Endothelial cell (in vitro differentiated cells): ENCODE measurements at places on chromosomes 2 and 18.

- DNase-seq: no peak
Observed at GRCh38 chr2:20488782-20489181, 41.9 kb downstream of the RHOB start.

DNA sequence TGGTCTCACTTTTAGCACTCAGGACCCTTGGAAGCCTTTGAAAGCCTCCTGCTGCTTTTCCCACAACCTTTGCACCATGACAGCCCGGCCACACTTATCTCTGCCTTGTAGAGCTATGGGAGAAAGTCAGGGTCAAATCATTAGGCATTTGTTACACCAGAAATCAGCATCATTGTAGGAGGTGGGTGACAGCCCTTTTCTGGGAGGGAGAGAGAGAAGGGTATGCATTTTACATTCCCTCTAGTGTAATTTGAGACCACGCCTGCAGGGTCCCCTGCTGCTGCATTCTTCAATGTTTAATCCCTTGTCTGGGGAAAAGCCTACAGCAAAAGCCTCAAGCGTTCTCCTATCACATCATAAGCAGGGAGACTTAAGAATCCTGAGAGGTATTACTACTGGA lies 766.8 kb upstream of the FAM98A start:
- peak; percentile 12 for DNase-seq

- peak; percentile 30 for DNase-seq
Observed at GRCh38 chr2:239644011-239644410, 243.2 kb upstream of the HDAC4 start.

- peak; percentile 10 for DNase-seq
Observed at GRCh38 chr2:219737270-219737691, 109.9 kb downstream of the SLC4A3 start.

DNA sequence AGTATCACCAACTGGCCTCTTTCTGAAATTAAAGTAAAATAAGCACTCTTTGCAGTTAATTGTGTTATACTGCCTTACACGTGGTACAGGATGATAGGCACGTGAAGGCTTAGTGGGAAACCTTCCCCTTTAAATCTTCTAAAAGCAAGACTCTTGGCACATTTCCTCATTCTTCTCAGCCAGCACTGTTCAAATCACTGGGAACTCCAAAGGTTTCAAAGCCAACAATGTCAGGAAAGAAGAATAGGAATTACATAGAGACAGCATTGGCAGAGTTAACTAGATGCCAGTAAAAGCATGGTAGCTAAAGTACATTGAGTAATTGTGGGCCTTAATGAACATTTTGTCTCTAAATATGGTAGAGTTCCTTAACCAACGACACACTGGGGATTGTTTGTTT lies 96.4 kb downstream of the DTNA start:
- no peak for DNase-seq

DNA sequence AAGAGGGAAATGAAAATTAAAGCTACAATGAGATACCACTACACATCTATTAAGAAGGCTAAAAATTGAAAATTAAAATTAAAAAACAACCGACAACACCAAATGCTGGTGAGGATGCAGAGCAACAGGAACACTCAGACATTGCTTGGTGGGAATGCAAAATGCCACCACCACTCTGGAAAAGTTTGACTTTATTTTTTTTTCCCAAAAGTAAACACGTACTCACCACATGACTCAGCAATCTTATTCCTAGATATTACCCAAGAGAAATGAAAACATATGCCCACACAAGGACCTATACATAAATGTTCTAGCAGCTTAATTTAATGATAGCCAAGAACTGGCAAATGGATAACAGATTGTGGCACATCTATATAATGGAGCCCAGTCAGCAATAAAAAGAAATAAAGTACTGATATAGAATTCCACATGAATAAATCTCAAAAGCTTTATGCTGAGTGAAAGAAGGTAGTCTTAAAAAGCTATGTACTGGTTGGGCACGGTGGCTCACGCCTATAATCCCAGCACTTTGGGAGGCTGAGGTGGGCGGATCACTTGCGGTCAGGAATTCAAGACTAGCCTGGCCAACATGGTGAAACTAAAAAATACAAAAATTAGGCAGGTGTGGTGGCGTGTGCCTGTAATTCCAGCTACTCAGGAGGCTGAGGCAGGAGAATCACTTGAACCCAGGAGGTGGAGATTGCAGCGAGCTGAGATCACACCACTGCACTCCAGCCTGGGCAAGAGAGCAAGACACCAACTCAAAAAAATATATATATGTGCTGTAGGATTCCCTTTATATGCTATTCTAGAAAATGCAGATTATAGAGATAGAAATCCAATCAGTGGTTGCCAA lies 4.2 kb upstream of the PROC start:
- DNase-seq: no peak

DNA sequence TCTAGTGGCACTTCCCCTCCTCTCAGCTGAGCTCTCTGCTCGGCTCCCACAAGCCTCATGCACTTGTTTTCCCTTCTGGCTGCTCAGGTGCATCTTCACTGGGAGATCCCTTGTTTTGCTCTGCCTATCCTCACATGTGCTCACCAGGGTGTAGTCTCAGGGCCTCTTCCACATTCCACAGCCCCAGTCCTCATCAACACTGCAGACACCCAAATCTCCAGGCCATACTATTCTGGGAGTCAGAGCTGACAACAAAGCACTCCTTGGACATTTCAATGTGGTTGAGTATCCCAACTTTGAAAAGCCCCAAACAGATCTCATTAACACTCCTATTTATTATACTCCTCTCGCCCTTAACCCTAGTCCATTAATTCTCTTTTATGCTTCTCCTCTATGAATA lies 71.3 kb downstream of the CCDC93 start:
- no peak for DNase-seq

DNA sequence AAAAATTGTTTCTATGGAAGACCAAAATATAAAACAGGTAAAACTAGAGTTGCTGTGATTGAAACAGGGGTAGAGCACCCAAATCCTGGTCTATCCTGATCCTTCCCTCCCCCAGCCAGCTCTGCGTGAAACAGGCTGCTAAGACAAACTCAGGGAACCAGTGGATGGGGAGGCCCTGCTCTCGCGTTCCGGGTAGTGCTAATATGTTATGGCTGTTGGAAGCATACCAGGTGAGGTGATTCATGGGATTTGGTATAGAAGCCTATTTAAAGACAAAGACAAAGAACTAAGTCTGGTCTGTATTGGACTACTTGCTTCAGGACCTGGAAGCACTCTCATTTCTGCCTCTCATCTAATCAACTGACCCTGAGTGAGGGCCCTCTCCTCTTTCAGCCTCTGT lies 63.0 kb upstream of the CCBE1 start:
- DNase-seq: no peak

DNA sequence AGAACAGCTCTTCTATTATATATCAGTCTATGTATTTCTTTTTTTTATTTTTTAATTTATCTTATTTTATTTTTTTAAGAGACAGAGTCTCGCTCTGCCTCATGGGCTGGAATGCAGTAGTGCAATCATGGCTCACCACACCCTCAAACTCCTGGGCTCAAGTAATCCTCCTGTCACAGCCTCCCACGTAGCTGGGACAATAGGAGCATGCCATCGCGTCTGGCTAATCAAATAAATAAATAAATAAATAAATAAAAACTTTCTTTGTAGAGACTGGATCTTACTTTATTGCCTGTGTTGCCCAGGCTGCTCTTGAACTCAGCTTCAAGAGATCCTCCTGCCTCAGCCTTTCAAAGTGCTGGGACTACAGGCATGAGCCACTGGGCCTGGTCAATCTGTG lies 117.0 kb downstream of the RBMS1 start:
- DNase-seq: no peak

DNA sequence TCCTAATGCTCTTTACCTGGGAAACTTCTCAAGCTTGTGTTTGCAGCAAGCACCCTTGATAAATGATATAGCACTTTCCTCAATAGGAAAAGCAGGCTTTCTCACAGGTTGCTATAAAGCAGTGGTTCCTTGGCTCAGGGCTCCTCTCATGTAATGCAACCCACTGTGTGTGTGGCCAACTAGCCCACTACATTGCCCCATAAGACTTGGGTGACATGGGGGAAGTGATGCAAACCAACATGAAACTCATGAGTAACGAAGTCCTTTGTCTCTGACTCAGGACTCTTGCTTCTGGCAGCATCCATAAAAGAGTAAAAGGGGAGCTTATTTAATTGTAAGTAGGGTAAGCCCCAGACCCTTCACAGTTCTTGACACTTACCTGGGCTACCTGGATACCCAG lies 106.9 kb downstream of the COL4A4 start:
- DNase-seq: no peak

DNA sequence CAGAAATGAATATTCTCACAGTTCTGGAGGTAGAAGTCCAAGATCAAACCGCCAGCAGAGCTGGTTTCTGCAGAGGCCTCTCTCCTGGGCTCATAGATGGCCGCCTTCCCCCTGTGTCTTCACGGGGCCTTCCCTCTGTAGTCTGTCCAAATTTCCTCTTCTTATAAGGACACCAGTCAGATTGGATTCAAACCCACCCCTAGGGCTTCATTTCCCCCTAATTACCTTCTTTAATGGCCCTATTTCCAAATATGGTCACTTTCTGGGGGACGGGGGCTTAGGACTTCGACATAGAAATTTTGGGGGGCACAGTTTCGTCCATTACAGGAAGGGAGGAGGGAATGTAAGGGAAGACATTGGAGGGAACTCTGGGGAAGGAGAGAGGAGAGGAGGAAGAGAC lies 132.6 kb downstream of the DDX1 start:
- no peak for DNase-seq

DNA sequence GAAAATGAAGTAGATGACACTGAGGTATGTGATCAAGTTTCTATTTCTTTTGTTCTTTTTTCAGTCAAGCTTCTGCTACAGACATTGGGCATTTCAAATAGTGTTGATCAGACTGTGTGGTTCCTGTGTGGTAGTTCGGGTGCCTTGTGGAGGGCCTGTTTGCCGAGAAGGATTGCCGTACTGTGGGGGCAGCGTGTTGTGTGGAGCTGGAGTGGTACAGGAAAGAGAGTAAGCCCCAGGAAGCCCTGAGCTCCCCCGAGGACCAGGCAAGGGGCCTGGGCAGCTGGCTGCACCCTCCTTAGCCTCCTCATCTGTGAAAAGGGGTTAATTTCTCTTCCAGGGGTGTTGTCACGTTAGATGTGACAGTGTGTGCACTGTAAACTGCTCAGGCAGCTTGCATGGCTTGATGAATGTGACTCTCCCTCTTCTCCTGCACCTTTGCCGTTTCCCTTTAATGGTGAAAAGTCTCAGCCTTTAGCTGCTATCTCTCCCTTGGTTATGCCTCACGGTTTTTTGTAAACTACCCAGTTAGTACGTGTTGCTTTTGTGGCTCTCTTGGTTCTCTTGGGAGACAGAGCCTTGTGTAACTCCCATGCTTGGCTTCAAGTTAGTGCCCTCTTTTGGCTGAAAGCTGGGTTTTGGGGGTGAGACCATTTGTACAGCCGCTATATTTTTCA lies 19.5 kb downstream of the C2orf74 start:
- DNase-seq: no peak

GRCh38 chr2:46550686-46551404 lies 71.5 kb downstream of the TMEM247 start:
- no peak for DNase-seq

GRCh38 chr2:72431737-72432136 lies 284.1 kb upstream of the CYP26B1 start:
- no peak for DNase-seq

DNA sequence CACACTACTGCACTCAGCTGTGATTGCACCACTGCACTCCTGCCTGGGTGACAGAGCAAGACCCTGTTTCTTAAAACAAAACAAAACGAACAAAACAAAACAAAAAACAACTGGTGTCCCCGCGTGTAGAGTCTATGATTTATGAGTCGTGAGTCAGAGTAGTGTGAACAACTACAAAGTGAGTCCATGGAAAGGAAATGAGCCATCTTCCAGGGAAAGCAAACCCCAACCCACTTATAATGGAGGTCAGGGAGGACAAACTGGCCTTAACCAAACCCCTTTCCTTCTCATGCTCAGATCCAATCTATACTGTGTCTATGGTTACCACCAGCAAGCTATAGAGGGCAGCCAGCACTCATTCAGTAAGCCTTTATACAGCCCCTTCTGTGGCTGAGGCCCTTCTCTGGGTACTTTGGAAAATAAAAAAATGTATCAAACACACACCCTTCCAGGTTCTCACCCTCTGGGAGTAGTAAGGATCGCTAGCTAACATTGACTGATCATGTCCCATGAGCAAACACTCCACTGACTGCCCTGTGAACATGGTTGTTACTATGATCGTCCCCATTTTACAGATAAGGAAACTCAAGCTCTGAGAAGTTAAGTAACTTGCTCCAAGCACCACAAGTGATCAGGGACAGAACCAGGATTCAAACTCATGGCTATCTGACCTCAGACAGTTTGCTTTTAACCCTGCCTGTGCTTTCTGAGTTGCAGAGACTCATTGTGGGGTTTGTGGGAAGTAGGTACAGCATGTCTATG lies 24.7 kb upstream of the COLEC12 start:
- DNase-seq: no peak

DNA sequence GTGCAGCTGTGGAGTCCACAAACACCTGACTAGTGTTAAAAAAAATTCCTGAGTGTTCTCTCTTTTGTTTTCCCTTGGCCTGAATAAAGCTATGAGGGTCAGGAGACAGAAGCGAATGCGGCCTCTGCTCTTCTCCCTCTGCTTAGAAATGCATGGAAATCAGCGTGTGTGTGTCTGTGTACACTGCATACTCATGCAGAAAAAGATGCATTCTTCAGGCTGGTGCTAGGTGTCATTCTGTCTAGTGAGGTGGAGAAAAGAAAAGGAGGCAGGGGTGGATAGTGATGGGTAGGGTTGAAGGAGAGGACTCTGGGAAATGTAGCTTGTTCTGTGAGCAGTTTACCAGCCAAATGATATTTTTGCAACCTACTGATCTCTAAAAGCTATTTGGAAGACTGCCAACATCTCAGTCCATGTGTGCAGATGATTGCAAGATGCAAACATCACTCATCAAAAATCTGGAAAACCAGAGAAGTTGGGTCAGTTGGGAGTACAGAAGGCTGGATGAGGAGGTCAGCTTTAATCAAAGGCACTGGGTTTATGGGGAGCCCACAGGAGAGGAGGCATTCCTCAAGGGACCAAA lies 177.7 kb downstream of the INSIG2 start:
- no peak for DNase-seq

DNA sequence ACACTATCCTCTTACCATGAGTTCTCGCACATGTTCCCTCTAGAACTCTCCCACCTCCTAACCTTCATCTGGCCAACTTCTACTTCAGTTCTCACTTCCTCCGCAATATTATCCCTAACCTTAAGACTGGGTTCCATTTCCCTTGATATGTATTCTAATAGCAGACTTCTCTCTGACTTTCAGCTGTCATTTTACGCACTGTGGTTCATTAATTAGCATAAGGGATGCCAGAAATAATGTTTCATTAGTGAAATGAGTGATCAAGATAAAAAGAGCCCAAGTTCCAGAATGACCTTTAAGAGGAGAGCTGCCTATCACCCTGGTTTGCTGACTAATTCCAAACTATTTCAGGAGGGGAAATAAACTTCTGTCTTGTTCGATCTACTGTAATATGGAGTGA lies 108.6 kb upstream of the CCDC150 start:
- DNase-seq: no peak

- DNase-seq: no peak
Observed at GRCh38 chr2:9230881-9231280, 24.3 kb downstream of the ASAP2 start.
